ENCODE measurements at places on chromosomes 12 and 14.

DNA sequence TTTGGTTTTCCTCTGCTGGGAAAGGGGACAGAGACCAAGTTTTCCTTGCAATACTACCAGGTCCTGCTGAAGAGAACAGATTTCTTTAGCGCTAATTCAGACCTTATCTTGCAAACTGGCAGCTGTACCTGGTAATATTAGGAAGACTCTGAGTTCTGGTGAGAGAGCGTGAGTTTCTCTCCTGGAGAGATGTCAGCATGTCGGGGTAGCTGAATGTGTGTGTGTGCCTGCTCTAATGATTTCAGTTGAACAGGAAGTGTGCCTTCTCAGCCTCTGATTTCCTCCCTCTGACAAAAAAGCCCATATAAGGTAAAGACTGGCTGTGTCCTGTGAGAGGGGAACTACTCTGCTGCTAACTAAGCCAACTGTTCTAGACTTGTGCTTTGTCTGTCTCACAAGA lies 10.3 kb upstream of the ERP27 start:
- DNase-seq, result no peak

DNA sequence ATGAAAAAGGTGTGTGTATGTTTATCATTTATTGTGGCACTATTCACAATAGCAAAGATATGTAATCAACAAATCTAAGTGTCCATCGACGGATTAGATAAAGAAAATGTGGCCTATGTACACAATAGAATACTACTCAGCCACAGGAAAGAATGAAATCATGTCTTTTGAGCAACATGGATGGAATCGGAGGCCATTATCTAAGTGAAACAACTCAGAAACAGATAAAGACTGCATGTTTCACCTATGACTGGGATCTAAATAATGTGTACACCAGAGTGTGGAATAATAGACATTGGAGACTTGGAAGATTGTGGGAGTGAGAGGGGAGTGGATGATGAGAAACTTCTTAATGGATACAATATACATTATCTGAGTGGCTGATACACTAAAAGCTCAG lies 44.0 kb downstream of the CCER1 start:
- DNase-seq, result no peak

DNA sequence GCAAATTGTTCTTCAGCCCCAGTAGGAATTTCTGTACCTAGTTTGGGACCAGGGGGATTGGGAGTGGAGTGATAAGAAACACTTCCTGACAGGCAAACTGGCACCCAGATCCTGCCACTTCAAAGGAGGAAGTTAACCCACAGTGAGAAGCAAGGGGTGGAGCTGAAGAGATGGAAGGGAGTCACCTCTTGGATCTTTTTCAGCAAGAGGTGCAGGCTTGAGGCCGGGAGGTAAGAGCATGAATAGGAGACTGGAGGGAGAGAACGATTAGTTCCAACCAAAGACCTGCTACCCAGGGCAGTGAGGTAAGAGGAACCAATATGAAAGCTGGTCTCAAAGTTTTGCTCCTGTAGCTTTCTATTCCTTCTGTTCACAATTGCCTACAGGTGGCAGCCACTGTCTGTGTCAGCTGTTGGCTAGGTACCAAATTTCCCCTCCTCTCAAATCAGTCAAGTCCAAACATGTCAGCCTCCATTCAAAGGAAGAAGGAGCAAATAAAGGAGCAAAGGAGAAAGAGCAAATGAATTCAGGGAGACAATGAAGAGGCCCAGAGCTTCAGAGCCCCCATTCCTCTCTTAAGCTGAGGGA lies 14.9 kb upstream of the TAC3 start:
- peak; percentile 8 for DNase-seq

GRCh38 chr12:82880442-82880901 lies 193.8 kb downstream of the TMTC2 start:
- DNase-seq, result no peak

DNA sequence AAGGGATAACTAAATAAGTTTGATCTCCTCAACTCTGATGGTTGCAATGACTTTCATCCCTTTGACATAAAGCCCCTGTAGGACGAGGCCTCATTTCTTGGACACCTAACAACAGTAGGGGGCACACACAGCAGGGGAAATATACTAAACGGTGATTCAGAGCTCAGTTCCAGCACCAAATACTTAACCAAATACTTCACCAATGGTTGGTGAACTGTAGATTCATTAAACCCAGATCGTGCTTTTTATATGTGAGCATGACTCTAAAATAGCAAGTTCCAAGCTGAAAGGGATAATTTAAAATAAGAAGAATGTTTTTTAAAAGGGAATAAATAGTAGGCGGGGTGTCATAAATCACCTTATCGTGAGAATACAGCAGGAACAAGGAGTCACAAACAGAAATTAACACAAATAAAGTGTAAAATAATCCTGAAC lies 53.2 kb downstream of the ATG2B start:
- no peak for DNase-seq

DNA sequence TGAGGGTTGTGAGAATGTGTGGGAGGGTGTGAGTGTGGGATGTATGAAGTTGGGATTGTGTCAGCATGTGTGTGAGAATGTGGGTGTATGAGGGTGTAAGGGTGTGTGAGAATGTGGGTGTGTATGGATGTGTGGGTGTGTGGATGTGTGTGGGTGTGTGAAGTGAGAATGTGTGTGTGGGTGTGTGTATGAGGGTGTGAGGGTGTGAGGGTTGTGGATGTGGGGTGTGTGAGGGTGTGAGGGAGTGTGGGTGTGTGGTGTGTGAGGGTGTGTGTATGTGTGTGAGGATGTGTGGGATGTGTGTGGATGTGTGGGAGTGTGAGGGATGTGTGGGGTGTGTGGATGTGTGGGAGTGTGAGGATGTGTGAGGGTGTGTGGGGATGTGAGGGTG lies 37.0 kb downstream of the TMEM121 start:
- no peak for DNase-seq

DNA sequence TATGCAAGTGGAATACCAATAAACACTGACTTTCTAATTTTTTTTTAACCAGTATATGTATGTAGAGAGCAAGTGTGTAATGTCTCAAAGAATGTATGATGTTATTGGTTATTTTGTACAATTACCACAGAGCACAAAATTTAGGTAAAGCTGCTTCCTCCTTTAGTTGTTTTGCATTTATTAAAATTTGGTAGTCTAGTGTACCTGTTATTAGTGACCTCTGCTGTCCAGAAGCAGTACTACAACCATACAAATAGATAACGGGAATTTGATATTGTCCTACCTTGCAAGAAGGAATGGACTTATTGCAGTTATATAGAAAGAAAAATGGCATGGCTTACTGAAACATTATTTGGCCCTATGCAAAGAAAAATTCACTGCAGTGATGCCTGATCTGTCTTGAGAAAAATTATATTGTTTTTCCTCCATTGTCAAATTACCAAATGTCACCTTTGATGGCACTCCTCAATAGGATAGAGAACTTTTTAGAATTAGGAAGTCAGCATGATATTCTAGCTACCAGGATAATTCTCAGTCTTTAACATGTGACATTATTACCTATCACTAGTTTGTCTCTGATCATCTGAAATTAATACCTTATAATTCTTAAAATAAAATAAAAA lies 153.9 kb upstream of the RMST start:
- DNase-seq, result peak; percentile 1

DNA sequence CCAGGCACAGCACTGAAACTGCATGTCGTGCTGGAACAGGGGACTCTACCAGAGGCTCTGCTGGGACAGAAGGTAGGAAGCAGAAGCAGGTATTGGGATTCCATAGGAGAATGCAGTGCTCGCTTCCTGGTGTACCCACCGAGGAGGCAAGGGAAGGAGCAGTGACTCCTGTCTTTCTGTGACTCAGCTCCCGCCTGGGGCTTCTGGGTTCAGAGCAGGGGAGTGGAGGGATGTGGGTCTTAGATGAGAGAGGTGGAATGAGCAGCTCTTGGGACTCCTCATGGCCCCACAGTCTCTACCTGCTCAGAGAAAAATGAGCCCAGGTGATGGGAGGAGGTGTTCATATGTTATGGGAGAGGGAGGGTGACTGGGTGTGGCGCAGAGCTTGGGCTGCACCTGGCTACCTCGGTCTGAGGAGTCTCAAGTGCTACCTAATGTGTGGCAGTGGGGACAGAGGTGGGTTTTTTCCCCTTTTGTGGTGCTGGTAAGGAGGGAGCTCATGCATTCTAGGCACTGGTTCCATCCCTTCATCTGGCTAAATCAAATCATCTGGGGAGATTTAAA lies 26.3 kb downstream of the WNT5B start:
- DNase-seq, result no peak

GRCh38 chr14:23643533-23644194 lies 7.5 kb downstream of the DHRS2 start:
- DNase-seq, result no peak

DNA sequence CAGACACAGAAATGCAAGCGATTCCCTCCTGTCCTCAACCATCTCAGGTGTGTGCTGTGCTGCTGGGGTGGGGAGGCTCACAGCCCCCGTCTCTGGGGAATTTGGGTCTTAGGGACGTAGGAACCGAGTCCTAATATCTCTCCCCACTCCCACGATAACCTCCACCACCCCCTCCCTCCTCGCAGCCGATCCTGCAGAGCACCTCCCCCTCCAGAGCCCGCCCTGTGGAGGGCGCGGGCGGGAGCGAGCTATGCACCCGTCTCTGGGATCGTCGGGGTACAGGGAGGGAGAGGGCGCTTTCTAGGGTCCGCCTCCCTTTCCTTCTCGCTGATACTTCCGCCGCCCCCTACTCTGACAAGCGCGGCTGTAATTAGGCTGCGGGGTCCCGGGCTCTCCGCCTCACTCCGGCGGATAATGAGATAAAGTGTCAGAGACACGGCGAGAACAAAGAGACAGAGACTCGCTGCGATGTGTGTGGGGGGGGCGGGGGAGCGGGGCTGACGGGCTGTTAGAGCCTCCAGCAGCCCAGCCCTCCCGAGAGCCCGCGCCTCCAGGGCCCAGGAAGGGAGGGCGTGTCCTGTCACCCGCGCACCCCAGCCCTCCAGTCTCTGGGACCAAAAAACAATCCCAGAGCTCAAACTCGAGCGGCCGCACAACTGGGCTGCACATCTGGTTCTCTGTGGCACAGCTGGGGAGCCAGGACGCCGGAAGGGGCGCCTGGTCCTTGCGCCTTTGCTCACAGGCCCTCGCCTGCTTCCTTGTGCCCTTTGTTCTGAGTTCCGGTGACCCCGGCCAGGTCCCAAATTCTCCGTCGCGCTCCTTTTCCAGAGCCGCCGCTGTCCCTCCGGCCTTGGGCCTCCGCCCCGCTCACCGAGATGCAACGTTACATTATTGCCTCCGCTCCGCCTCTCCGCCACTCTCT lies 8.7 kb downstream of the SHMT2 start:
- DNase-seq, result no peak

DNA sequence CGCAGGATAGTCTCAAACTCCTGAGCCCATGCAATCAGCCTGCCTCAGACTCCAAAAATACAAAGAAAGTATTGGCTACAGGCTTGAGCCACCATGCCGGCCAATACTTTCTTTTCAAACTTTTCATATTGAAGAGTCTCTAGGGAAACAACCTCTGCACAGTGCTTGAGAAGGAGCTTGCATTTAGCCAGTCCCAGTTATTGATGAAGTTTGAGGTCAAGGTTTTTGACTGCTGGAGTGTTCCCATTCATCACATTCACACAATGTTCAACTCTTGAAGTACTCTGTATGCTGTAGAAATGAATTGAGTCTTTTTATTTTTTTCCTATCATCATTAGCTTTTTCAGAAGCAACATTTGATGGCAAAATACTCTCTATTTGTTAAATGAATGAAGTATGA lies 355.8 kb upstream of the E2F7 start:
- DNase-seq, result no peak

- DNase-seq, result no peak
Observed at GRCh38 chr14:92014040-92014439, 25.8 kb downstream of the TRIP11 start.

- DNase-seq, result peak; percentile 77
Observed at GRCh38 chr14:28751467-28752058, 15.0 kb upstream of the FOXG1 start.
